ENCODE measurements at places on chromosomes 13 and 19.

DNA sequence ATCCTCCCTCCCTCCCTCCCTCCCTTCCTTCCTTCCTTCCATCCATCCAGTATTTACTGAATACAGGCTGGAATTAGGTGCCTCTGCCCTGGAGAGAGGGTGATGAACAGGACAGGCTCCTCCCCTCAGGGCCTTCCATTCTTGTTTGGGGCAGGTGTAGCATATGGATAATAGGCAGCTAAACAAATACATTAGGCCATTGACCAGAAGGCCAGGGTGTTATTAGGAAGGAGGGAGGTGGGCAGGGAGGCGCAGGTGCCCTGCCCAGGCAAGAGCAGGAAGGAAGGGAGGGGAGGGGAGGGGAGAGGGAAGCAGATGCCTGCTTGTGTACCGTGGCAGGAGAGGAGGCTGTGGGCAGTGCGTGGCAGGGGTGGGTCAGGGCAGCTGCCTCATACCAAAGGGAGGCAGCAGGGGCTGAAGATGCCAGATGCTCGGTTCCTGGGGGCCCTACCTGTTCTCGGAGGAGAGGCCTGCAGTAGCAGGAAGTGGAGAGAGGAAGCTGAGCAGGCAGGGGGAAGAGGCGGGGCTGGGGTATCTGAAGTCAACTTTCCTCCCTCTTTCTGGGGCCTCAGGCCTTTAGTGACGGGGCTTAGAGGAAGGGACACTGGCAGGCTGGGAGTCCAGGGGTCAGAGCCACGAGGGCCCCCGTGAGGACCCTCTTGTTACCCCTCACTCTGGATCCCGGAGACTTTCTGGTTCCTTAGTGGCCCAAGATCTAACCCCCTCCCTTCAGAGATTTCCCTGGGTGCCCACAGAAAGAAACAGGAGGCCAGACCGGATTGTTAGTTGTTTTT, at the start of gene RINL:
RINL (minus strand) TSS at position 495 of the 794 bp plus-strand sequence. CDS start 1,533 bp downstream, outside the sequence.
- H3K4me3 ChIP-seq, result peak within 1 kb of the TSS; percentile 92
- H3K36me3 ChIP-seq, result no peaks in the 10 kb centered on the region
- H3K27me3 ChIP-seq, result no peaks in the 10 kb centered on the region
- DNase-seq, result peak; percentile 52

GRCh38 chr13:47178090-47178950, 281.5 kb upstream of the HTR2A start:
- H3K27ac ChIP-seq, result no peak overlapping the region
- H3K4me1 ChIP-seq, result no peaks in the 10 kb centered on the region
- no peak for DNase-seq
- no peak overlapping the region for H3K4me3 ChIP-seq
- H3K27me3 ChIP-seq, result no peaks in the 10 kb centered on the region

GRCh38 chr19:42113641-42114348, 18.5 kb downstream of the POU2F2 start:
- H3K4me3 ChIP-seq, result no peak overlapping the region
- no peak for DNase-seq
- H3K27ac ChIP-seq, result no peak overlapping the region
- H3K36me3 ChIP-seq, result peaks cover 59% of the 10 kb centered on the region
- H3K27me3 ChIP-seq, result no peaks in the 10 kb centered on the region
- peaks cover 15% of the 10 kb centered on the region for H3K4me1 ChIP-seq

- no peak overlapping the region for H3K4me3 ChIP-seq
- H3K27me3 ChIP-seq, result peaks cover 26% of the 10 kb centered on the region
- H3K27ac ChIP-seq, result no peak overlapping the region
- peaks cover 4% of the 10 kb centered on the region for H3K4me1 ChIP-seq
- DNase-seq, result no peak
- H3K36me3 ChIP-seq, result no peaks in the 10 kb centered on the region
Measured at GRCh38 chr13:112238436-112238995, 137.6 kb upstream of the SPACA7 start.

DNA sequence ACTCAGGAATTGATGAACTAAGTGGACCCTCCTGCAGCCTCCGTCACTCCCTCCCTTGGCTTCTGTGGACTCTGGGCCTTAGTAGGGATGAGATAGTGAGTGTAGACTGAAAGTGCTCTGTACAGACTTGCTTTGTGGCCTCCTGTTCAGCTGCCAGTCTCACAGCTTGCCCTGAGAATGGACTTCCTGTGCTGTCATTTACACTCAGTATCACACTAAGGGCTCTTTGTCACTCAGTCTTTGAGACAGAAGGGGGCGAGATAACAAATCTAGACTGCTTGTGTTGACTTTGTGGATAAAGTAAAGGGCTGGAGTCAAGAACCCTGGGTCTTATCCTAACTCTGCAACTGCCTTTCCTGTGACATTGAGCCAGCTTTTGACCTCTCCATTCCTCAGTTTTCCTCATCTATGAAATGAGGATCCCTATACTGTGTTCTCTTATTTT, 21.0 kb upstream of the SPRY2 start:
- H3K27ac ChIP-seq, result no peak overlapping the region
- DNase-seq, result no peak

- H3K27me3 ChIP-seq, result no peaks in the 10 kb centered on the region
- H3K36me3 ChIP-seq, result peaks cover 2% of the 10 kb centered on the region
- DNase-seq, result no peak
- H3K4me1 ChIP-seq, result peaks cover 20% of the 10 kb centered on the region
- H3K4me3 ChIP-seq, result no peak overlapping the region
- H3K27ac ChIP-seq, result no peak overlapping the region
Measured at GRCh38 chr19:45526143-45526542, 18.9 kb downstream of the VASP start.

GRCh38 chr19:43809762-43810696, 7.8 kb upstream of the LYPD5 start:
- peaks cover 15% of the 10 kb centered on the region for H3K27me3 ChIP-seq
- peaks cover 1% of the 10 kb centered on the region for H3K4me1 ChIP-seq
- no peak overlapping the region for H3K4me3 ChIP-seq
- H3K27ac ChIP-seq, result no peak overlapping the region

DNA sequence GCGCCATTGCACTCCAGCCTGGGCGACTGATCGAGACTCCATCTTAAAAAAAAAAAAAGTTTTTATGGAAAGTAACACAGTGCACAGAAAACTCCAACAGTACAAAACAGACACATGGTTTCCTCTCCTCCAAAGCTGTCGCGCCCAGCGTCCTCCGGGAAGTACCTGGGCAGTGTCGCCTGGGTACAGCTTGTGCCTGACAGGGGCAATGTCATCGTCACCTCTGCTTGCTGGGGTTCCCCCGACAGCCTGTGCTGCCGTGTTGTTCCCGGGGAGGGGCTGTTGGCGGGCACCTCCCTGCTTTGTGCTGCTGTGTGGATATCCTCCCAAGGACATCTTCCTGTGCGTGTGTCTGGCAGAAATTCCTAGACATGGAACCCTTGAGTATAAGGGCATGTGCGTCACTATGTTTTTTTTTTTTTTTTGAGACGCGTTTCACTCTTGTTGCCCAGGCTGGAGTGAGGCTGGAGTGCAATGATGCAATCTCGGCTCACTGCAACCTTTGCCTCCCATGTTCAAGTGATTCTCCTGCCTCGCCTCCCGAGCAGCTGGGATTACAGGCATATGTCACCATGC, 2.4 kb upstream of the F2RL3 start:
- no peaks in the 10 kb centered on the region for H3K27me3 ChIP-seq
- DNase-seq, result no peak
- H3K27ac ChIP-seq, result no peak overlapping the region
- peaks cover 14% of the 10 kb centered on the region for H3K36me3 ChIP-seq

- peaks cover 15% of the 10 kb centered on the region for H3K36me3 ChIP-seq
- H3K4me1 ChIP-seq, result no peaks in the 10 kb centered on the region
- no peak overlapping the region for H3K4me3 ChIP-seq
- DNase-seq, result no peak
- no peak overlapping the region for H3K27ac ChIP-seq
Measured at GRCh38 chr19:9729162-9729561, 39.4 kb downstream of the ZNF846 start.

GRCh38 chr13:80379245-80379644, 38.3 kb upstream of the SPRY2 start:
- H3K4me1 ChIP-seq, result no peaks in the 10 kb centered on the region
- H3K27ac ChIP-seq, result no peak overlapping the region
- no peak for DNase-seq
- no peak overlapping the region for H3K4me3 ChIP-seq
- peaks cover 3% of the 10 kb centered on the region for H3K36me3 ChIP-seq
- H3K27me3 ChIP-seq, result no peaks in the 10 kb centered on the region

DNA sequence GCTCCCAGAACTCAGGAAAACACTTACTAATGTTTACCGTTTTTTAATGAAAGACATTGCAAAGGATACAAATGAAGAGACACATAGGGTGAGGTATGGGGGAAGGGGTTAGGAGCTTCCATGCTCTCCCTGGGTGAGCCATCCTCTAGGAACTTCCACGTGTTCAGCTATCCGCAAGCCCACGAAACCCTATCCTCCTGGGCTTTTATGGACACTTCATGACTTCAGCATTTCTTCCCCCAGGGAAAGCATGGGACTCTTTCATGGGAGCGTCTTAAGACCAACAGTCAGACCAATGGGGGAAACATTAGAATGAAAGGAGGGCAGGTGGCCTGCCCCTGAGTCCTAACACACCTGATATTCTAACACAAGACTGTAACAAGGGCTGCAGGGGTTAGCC, 6.6 kb upstream of the ESD start:
- DNase-seq, result no peak
- no peak overlapping the region for H3K4me3 ChIP-seq
- peaks cover 2% of the 10 kb centered on the region for H3K4me1 ChIP-seq
- H3K27ac ChIP-seq, result no peak overlapping the region
- H3K36me3 ChIP-seq, result no peaks in the 10 kb centered on the region

- DNase-seq, result no peak
- H3K4me1 ChIP-seq, result no peaks in the 10 kb centered on the region
- H3K27me3 ChIP-seq, result peaks cover 2% of the 10 kb centered on the region
Measured at GRCh38 chr13:92187378-92187989, 789.1 kb downstream of the GPC5 start.

DNA sequence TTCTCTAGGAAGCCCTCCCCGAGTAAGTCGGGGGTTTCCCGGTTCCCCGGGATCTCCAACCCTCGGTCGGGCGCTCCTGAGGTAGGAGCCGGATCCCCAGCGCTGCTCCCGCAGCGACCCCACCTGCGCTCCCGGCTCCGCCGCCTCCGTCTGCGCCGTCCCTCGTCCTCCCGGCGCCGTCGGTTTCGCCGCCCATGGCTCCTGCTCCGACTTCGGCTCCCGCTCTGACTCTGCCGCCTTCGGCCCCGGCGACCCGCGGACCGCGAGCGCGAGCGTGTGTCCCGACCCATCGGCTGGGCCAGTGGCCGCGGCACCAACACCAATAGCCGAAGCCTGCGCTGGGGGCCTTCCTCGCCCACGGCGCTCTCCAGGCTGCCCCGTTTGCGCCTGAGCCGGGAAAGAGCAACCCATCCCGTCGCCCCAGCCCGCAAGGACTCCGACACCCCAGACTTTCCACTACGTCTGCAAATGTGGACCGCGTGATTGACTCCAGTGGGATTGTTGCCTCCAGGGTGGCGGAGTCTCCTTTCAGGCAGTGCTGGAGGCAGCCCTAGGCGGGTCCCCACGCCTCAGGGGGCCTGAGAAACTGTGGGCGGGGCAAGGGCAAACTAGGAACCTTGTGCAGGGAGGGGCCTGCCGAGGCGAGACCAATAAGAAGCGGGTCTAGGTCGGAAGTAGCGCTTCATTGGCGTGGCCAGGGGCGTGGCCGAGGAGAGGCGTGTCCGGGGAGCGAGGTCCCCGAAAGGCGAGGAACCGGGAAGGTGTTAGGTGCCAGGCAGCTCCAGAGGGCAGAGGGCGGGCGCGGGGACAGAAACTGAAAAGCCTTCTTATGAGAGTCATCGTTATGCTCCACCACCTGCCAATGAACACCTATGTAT, at the start of gene CACTIN:
CACTIN (minus strand) TSS at position 318 of the 878 bp plus-strand sequence; CDS start at position 290, 28 bp downstream.
- no peaks in the 10 kb centered on the region for H3K36me3 ChIP-seq
- peak within 1 kb of the TSS; percentile 88 for H3K4me3 ChIP-seq
- no peaks in the 10 kb centered on the region for H3K27me3 ChIP-seq
- H3K4me1 ChIP-seq, result peaks cover 30% of the 10 kb centered on the region

DNA sequence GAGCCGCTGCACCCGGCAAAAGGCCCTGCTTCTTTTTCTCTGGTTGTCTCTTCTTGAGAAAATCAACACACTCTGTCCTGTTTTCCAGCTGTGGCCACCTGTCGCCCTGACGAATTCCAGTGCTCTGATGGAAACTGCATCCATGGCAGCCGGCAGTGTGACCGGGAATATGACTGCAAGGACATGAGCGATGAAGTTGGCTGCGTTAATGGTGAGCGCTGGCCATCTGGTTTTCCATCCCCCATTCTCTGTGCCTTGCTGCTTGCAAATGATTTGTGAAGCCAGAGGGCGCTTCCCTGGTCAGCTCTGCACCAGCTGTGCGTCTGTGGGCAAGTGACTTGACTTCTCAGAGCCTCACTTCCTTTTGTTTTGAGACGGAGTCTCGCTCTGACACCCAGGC, 17.2 kb downstream of the LDLR start:
- H3K27me3 ChIP-seq, result no peaks in the 10 kb centered on the region
- H3K27ac ChIP-seq, result no peak overlapping the region
- no peak overlapping the region for H3K4me3 ChIP-seq
- H3K36me3 ChIP-seq, result peaks cover 17% of the 10 kb centered on the region
- DNase-seq, result no peak
- H3K4me1 ChIP-seq, result no peaks in the 10 kb centered on the region

- peak overlapping the region; percentile 63 for H3K27ac ChIP-seq
- peaks cover 40% of the 10 kb centered on the region for H3K4me1 ChIP-seq
- no peak for DNase-seq
Measured at GRCh38 chr19:35178701-35179100, 24.2 kb downstream of the FXYD5 start.

GRCh38 chr13:28355822-28356371, 139.0 kb downstream of the FLT1 start:
- peak overlapping the region; percentile 26 for H3K27ac ChIP-seq
- DNase-seq, result no peak
- H3K4me1 ChIP-seq, result peaks cover 13% of the 10 kb centered on the region
- peak overlapping the region; percentile 59 for H3K4me3 ChIP-seq
- H3K36me3 ChIP-seq, result no peaks in the 10 kb centered on the region

DNA sequence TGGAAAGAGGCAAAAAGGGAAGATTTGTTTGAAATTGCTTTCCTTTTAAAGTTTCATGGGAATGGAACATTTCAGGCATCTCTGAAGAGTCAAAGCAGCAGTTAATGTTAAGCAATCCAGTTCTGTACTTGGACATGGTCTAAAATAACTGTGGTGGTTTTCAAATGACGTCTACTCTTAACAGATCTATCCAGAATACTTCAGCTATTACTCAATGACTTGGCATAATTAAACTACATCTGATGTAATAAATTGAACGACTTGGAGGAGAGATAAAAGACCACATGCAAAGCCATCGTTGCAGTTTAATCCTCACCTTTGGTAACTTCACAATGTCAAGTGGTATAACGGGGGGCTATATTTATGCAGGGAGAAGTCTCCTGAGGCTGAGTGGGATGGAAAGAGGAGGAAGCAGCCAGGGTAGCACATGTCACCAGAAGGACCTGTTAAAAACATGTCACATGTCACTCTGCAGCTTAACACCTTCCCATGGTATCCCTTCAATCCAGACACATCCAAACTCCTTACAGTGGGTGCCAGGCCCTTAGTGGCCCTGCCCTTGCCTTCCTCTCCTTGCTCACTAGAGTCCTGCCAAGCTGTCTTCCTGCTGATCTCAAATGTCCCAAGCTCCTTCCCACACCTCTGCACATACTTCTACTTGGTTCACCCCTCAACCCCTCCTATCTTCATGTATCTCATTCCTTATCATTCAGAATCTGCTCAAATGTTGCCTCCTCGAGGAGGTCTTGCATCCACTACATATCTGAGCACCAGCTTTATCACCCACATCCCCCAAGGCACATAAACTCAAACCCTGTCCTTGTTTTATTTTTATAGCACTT, 327.8 kb downstream of the SUCLA2 start:
- DNase-seq, result no peak
- no peaks in the 10 kb centered on the region for H3K36me3 ChIP-seq
- H3K4me3 ChIP-seq, result no peak overlapping the region
- peaks cover 3% of the 10 kb centered on the region for H3K27me3 ChIP-seq
- H3K27ac ChIP-seq, result no peak overlapping the region
